ENCODE measurements at places on chromosomes 2 and 18.

- no peak for DNase-seq
These were observed 26.6 kb downstream of the NHEJ1 start for GRCh38 chr2:219133976-219134375.

DNA sequence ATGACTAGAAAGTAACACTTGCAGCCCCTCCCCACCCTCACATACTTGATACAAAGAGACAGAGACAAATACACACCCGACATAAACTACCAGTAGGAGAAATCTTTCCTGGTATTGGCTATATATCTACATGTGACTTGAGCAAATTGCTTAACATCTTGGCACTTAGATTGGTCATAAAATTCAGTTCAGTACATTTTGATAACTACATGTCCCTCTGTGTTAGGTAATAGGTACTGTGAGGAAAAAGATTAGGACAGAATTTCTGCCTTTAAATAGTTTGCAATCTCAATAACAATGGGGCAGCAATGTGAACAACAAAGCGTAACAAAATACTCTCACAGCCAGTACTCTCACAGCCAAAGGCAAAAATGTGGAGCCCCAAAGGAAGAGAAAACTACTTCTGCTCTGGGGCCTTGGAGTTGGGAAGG, 670.0 kb upstream of the ACVR2A start:
- DNase-seq, result no peak

DNA sequence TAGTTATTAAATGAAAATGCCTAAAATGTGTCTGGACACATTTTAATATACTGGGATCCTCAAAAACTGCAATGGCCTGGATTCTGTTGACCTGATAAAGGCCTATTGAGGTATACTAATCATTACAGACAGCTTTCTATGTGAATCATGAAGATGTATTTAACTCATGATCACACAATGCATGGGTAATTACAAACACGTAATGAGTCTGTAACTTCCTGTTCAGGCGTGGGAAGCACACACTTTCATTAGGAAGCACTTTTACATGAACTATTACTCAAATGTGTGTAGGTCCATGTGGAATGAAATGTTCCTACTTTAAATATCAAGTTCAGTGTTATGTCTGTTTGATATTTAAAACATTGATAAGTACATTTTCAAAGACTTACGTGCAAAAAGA, 108.7 kb downstream of the NCKAP5 start:
- no peak for DNase-seq

GRCh38 chr2:85886590-85886989, 2.2 kb downstream of the ST3GAL5 start:
- DNase-seq, result no peak

GRCh38 chr18:63213936-63214671, 105.5 kb downstream of the BCL2 start:
- no peak for DNase-seq

GRCh38 chr2:8414946-8415879, 266.6 kb upstream of the ID2 start:
- no peak for DNase-seq

DNA sequence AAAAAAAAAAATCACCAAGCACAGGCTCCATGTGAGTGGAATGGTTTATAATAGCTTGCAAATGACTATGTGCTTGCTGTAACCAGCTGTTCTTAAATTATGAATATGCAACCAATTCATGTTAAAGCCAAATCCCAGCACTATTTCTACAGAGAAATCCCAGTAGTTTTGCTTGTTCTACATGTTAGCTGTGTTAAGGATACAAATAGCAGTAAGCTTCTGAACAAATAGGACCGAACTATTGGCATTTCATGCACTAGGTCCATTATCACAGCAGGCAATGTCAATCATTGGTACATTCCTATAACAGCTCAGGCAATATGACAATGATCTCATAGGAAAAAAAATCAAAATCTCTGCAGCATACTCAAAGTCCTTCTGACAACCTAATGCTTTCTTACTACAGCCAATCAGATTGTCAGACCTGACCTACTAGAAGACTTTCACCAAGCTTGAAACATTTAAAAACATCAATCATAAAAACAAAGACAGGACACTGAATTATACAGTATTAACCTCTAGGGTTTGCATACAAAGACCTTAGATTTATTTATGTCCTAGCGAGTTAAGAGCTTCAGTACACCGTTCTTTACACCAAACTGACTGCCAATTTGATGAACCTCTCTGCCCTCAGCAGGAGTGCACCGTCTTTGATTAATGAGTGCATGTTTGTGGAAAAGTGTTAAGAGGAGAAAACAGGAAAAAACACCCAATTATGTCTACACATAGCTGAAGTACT, 6.4 kb downstream of the BAZ2B start:
- no peak for DNase-seq

DNA sequence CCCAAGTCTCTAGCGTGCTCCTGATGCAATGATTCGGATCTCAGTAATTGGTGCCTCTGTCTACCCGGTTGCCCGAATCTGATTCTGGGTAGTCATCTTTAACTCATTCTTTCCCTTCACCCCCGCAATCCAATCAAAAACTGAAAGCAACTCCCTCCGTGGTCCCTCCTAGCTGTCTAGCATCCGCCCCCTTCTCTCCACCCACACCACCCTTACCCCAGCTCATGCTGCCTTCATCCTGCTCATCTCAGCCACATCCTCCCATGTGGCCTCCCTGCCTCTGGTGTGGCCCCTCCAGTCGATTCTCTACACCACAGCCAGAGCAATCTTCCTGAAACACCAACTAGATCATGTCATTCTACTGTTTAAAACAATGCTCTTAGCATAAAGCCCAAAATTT, 62.3 kb downstream of the TTC32 start:
- DNase-seq, result no peak

GRCh38 chr2:220491670-220492069, 864.2 kb downstream of the SLC4A3 start:
- DNase-seq, result no peak

DNA sequence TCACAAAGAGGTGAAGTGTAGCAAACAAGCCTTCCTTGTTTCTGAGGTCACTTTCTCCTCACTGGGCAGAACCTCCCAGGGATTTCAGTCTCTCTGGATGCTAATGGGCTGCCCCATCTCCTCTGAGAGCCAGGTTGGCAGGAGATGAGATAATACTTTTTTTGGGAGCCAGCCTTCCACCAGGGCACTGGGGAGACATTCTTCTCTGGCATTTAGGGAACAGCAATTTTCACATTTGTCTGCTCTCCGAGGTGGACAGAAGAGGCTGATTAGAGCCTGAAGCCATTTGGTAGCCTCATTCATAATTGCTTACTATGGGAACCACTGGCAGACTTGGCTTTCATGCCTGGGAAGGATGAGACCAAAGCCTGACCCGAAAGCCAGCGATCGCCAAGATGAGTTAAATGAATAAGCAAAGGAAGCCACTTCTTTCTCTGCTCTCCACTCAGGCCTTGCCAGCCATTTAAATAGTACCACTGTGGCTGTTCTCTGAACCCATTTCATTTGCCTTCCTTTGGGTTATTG, 70.1 kb downstream of the NRP2 start:
- DNase-seq, result no peak

GRCh38 chr18:24669015-24669414, 208.6 kb downstream of the HRH4 start:
- no peak for DNase-seq

- no peak for DNase-seq
These were observed 52.9 kb downstream of the PPP1R1C start for GRCh38 chr2:182038576-182038975.

DNA sequence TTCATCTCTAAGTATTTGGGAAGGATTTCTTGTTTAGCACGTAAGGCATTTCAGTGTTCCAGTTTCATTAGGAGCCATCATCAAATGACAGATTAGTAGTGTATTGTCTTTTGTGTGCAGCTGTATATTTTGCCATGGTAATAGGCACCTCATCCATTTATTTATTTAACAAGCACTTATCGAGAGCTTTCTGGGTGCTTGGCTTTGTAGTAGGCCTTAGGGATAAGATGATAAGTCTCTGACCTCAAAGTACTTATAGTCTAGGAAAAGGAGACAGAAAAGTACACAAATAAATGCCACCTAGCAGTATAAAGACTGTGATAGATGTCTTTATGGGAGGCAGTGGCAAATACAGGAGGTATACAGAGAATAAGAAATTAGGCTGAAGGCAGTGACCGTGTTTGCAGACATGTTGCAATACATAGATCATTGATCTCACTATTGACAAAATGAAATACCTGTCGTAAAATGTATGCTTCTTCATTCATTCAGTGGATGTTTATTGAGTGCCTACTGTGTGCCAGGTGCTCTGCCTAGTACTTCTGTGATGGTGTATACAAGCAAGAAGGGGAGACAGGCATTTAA, 265.9 kb downstream of the SETBP1 start:
- DNase-seq, result no peak

- no peak for DNase-seq
These were observed 176.0 kb downstream of the LTBP1 start for GRCh38 chr2:33122726-33123125.

DNA sequence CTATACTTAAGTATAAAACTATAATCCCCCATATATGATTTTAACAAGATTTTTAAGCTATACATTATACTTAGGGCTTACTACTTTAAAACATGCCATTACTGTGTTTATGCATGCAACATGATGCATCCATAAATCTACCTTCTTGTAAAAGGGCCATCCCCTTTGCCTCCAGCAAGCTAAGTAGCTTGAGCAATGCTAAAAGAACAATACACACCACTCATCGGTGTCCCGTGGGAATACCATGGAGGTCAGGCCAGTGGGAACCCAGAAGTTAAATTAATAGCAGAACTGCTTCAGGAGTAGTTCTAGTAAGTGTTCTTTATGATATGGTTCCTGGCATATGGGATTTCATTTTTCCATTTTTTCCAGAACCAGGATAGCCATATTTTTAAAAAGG, 37.8 kb downstream of the SH3RF3 start:
- DNase-seq, result no peak

- DNase-seq, result no peak
These were observed 161.7 kb downstream of the INSIG2 start for GRCh38 chr2:118250001-118250400.

DNA sequence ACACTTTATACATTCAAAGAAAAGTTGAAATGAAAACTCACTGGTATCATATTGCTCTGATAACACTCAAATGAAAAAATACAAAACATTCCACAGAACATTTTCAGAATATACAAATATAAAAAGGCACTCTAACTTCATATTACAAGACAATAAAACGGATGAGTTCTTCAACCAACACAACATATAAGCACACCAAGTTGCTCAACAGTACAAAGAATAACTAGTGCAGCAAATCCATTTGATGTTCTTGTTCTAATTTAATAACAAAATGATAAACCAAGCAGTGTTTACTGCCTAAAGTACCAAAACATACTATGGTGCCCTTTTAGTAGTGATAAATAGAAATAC, 60.8 kb upstream of the PGAP1 start:
- no peak for DNase-seq

DNA sequence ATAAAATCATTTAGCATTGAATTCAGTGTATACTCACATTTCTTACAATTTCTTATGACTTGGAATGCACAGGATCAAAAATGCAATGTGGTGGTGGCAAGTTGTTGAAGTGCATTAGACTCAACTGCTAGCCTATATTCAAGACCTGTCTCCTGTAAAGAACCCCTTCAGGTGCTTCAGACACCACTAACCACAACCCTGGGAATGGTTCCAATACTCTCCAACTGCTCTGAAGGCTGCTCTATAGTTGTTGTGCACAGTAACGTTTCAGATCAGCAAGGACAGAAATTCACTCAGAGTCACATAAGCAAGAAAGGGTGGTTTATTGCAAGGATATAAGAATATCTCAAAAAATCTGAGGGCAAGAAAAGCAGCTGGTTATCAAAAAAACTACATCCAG, 6.5 kb downstream of the GKN1 start:
- DNase-seq, result no peak

- no peak for DNase-seq
These were observed 18.6 kb downstream of the THNSL2 start for GRCh38 chr2:88188748-88189147.

DNA sequence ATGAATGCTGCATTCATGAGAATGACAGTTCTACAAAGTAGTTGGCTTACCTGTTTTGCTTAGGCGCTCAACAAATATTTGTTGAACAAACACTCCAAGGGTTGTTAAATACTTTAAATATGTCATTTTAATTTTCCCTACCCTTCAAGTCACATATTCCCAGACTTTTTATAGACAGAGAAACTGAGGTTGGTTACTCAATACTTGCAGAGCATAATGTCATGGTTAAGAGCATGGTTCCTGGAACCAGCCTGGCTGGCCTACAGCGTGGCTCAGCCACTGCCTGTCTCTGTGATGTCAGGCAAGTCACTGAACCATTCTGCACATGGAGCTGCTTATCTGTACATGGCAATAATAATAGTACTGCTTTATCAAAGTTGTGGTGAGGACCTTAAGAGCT, 120.0 kb upstream of the STK17B start:
- DNase-seq, result no peak

GRCh38 chr2:1675633-1676032, 68.7 kb downstream of the PXDN start:
- no peak for DNase-seq

DNA sequence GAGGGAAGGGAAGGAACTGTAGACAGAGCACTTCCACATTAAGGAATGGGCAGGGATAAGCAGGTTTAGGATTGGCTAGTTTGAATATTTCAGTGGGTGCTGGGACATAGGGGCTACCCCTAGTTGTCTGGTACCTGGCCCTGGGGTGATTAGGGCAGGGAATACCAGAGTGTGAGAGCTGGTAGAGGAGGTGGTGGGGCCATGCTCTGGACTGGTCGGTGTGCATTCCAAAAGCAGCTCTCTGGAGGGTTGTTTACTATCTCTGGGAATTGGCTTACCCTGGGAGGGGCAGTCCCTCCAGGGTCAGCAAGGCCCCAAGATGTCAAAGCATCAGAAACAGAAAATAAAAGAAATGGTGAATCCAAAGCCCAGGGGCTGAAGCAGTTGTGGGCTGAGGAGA, 103.8 kb downstream of the LAMA3 start:
- DNase-seq, result no peak

DNA sequence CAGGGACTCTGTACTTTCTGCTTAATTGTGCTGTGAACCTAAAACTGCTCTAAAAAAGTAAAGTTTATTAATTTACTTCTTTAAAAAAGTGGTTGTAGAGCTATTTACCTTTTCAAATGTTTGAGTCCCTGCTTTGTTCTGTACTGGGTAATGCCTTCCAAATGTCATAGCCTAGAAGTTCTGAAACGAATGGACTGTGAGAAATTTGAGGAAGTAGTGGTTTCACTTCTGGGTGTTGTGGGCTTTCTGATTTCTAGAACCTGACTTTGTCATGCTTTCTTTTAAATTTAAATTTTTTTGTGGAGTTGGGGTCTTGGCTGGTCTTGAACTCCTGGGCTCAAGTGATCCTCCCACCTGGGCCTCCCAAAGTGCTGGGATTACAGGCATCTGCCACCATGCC, 44.6 kb downstream of the SMAD4 start:
- no peak for DNase-seq

DNA sequence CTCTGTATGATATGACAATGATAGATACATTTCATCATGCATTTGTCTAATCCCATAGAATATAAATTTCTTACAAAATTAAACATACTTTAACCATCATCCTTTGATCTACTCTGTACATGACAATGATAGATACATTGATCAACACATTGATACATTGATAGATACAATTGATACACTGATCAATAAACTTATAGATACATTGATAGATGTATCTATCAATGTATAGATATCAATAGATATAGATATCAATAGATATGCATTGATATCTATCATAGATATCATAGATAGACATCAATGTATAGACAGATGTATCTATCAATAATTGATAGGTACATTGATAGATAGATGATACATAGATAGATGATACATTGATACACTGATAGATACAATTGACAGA, 105.4 kb downstream of the DYM start:
- DNase-seq, result no peak

GRCh38 chr18:6950641-6951040, 167.0 kb downstream of the LAMA1 start:
- no peak for DNase-seq

GRCh38 chr2:227710986-227711385, 6.8 kb downstream of the SLC19A3 start:
- no peak for DNase-seq

All from activated T-cell treated with anti-CD3 and anti-CD28 coated beads for 1 hour (primary cell).